ENCODE measurements at places on chromosomes 5 and 9. TPM values are rescaled to one million over a fixed set of nuclear protein-coding genes. Genes with fewer than 3 reads are reported as not detected.

Gene MYORG
- 7.8 TPM for total RNA-seq

Gene RNF180
- total RNA-seq, result 0.67 TPM

Gene NKD2
- total RNA-seq, result 22.9 TPM

Gene ZNF883
- 4.0 TPM for total RNA-seq

Gene FOXD4L3
- not detected for total RNA-seq

Gene SPINK4
- total RNA-seq, result not detected

Gene C6
- total RNA-seq, result 6.1 TPM

Gene ISOC1
- 21.1 TPM for total RNA-seq

Gene PCDHGB2
- total RNA-seq, result 6.2 TPM

Gene DMGDH
- total RNA-seq, result 0.59 TPM

Gene KIAA0825
- 1.2 TPM for total RNA-seq

GRCh38 chr5:157463621-157464518 is 3.9 kb downstream of the NIPAL4 start:
- DNase-seq, result peak; percentile 39

DNA sequence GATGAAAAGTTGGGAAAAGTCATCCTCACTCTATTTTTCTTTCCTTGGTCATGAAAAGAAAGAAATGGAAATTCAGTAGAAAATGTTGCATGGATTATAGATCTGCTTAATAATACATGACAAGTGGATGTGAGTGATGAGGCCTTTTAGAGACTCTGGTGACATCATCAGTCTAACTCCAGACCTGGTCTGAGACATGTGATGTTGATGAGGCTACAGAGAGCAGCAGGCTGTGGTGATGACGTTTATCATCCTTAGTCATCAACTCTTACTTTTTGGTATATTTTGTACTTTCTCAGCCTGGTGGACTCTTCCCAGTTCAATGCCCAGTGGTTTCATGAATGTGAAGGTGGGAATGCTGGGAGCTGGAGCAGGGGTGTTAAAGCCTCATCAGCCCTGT is 116.4 kb downstream of the TTLL11 start:
- no peak for DNase-seq

- no peak for DNase-seq
Measured at GRCh38 chr5:22751536-22751935, 101.6 kb downstream of the CDH12 start.

GRCh38 chr5:143742951-143743350 is 69.0 kb upstream of the HMHB1 start:
- no peak for DNase-seq

DNA sequence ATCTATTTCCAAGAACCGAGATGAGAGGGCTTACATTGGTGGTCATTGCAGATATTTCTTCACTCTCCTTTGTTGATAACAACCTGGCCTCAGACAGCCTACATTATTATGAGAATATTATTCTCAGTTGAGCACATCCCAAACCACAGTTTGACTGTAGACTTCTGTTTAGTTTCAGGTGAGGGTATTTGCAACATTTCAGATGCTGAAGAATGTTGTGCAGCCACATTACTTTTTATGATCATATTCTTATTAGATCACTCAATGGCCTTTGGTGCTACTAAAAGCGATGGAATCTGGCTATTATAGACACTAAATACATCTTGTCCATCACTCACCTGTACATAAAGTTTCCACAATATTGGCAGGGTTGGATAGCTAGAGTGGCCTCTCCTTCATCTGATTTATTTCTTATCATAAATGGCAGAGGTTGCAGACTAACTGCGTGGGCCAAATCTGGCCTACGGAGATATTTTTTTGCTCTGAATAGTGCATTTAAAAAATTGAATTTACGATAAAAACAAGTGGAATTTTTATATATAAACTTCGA is 26.2 kb upstream of the RICTOR start:
- DNase-seq, result no peak

GRCh38 chr5:17723876-17724275 is 89.6 kb downstream of the TAF11L14 start:
- no peak for DNase-seq

GRCh38 chr5:35884773-35885172 is 28.1 kb downstream of the IL7R start:
- no peak for DNase-seq

DNA sequence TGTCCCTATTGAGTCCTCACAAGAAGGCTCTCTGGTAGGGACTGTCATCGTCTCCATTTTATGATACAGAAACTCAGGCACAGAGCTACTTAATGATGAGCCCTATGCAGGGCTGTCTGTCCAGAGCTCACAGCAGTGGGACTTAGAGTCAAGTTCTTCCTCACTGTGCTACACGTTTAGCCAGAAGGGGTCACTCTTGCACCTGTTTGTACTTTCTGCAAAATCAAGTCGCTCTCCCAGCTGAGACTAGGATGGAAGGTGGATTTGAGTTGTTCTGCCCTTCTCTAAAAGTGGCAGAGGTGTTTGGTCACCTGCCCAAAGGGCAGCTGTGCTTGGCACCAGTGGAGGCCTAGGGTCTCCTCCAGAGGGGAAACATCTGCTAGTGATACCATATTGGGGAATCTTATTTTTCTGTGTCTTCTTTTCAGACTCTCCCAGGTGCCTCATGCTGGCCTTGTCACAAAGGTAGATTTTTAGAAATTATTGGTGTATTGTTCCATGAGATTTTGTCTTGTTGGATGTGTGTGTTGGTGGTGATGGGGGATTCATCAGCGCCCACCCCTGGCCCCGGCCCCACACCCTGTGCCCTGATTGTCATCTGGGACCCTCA is 104.2 kb downstream of the PPARGC1B start:
- peak; percentile 88 for DNase-seq

DNA sequence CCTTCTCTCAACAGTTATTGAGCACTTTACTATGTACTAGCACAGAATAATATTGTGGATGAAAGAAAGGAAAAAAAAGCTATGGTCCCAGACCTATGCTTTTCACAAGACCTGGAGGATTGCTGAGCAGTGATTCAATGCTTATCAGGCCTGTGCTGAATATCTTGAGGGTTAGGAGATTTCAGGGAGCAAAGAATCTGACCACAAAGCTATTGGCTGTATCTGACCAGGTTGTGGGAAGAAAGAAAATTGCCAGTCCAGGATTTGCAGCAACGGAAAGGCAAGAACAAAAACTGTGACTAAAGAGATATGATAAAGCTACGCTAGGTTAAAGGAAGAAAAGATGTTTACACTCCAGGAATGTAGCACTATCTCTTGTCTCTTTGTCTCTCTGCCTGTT is 14.9 kb upstream of the MACIR start:
- no peak for DNase-seq

GRCh38 chr9:16029796-16030363 is 477.0 kb downstream of the CCDC171 start:
- DNase-seq, result no peak

DNA sequence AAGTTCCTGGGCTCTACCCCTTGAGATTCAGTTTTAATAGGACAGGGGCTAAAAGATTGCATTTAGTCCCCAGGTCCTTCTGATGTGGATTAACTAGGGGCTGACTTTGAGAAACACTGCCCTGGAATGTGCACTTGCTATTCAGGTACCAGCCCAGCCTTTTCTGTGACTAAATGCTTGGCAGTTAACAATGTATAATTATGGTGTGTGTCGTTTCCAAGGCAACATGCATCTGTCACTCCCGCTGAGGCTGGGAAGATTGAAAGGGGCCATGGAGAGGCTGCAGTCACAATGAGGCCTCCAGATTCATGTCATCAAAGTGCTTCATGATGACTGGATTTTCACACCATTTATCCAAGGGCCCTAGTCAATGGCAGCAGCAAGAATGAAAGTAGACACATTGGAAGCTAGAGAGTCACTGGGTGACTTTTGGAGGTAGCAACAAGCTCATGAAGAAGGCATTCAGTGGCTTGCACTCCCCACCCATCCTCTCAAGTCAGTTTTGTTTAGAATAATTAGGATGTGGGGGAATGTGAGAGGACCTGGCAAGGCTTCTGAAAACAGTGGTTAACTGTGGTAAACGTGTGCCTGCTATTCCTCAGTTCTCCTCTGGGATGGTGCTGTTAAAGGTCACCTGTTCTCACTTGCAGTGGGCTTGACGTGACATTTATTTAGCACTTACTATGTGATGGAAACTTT is 28.3 kb downstream of the RAI14 start:
- DNase-seq, result peak; percentile 80

DNA sequence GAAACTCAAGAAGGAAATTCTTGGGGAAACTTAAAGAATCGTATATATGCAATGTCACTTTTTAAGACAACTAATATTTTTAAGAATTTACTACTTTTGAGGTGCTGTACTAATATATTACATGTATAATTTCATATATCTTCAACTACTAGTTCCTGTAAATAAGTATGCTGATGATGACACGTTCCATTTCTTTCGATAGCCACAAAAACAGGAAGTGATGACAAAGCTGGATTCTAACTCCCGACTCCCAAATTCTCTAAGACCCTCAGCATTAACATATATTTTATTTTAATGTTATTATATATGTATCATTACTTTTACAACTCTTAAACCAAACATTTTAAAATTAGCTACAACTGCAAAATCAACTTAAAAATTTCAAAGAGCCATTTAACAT is 74.8 kb downstream of the STK32A start:
- no peak for DNase-seq

- peak; percentile 39 for DNase-seq
Measured at GRCh38 chr5:159208514-159209437, 577 bp downstream of the RNF145 start.

- DNase-seq, result no peak
Measured at GRCh38 chr5:107284822-107285525, 385.8 kb downstream of the EFNA5 start.

DNA sequence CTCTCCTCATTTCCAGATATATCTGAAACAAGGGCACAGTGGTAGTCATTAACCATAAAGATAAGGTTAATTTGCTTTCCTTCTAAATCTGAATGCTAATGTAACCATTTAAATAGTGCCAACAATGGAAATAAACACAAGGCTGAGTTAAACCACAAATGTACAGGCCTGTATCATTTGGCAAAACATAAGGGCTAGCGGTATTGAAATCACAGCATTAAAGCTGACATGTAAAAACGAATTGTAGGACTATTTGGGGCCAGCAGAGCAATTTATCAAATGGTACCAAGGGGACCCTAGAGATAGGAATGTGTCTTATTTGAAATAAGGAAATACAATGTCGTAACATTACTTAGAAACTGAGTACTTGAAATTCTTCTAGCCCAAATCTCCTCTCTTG is 247.5 kb upstream of the RPS23 start:
- no peak for DNase-seq

GRCh38 chr9:112061152-112061740 is 113.9 kb downstream of the SUSD1 start:
- DNase-seq, result peak; percentile 92

- no peak for DNase-seq
Measured at GRCh38 chr9:24007185-24007584, 181.1 kb upstream of the ELAVL2 start.

DNA sequence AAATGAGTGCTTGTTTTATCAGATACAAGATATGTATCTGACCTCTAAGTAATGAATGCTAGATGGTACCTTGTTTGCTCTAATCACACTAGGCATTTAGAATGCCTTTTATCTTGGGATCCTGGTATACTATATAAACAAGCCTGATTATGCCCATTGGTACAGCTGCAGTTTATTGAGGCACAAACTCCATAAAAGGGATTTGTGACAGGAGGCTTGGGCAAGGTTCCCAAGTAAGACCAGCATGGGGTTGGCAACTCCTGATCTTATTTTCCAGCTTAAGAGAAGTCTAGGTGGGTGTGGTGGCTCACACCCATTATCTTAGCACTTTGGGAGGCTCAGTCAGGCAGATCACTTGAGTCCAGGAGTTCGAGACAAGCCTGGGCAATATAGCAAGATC is 93.9 kb upstream of the DMRT1 start:
- no peak for DNase-seq

DNA sequence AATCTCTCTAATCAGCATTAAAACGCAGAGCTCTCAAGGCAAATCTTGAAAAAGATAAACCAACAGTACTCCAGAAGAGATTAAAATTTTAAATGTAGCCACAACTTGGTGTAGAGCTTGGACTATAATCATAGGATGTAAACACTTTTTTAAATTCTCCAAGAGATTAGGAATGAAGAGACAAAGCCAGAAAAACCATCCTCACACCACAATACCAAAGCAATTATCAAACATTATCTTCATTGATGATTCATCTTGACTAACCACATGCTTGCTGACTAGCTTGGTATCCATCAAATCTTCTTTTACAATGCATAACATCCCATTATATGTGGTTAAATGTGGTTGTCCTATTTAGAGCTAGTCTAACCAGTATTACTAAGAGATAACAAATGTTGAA is 815.1 kb downstream of the TLE1 start:
- peak; percentile 2 for DNase-seq

GRCh38 chr5:96339862-96340261 is 93.2 kb downstream of the PCSK1 start:
- DNase-seq, result no peak

GRCh38 chr5:53179691-53180090 is 70.1 kb upstream of the MOCS2 start:
- no peak for DNase-seq

DNA sequence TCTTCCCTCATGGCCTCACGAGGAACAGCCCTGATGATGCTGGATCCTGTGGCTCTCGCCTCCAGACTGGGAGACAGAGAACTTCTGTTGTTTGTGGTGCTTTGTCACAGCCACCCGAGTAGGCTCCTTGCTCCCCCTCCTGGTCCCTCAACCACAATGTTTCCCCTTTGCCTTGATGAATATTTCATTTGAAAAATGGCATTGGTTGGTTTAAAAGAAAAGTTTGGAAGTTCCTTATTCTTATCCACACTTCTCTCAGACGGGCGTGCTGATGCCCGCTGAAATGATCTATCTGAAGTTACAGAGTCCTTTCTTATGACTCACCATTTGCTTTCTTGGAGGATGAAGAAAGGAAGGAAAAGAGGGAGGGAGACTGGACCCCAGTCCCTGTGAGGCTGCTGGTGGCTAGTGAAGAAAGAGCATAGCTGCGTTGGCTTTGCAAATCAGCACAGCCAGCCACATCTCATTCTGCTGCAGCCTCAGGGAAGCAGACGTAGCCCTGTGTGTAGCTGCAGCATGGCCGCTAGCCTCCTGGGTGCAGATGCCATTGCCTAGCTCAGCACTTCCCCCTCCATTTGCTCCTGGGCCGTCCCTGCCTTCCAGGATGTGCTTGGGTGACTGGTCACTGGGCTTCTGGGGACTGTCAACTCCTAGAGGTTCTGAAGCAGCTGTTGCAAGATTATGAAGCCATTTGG is 185.9 kb downstream of the ERCC6L2 start:
- peak; percentile 75 for DNase-seq

DNA sequence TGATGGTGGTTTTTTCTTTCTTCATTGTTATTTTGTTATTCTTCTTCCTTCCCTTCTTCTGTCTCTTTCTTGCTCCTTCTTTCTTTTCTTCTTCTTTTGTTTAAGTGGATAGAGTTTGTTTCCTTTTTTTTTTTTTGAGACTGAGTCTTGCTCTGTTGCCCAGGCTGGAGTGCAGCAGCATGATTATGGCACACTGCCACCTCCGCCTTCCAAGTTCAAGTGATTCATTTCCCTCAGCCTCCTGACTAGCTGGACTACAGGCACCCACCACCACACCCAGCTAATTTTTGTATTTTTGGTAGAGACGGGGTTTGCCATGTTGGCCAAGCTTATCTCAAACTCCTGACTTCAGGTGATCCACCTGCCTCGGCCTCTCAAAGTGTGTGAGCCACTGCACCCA is 40.3 kb downstream of the JAK2 start:
- DNase-seq, result no peak

Data from A673 (cell line).